ENCODE measurements at places on chromosomes 1 and 21.

GRCh38 chr21:45060675-45061311, 13.6 kb upstream of the ADARB1 start:
- no peak for DNase-seq

DNA sequence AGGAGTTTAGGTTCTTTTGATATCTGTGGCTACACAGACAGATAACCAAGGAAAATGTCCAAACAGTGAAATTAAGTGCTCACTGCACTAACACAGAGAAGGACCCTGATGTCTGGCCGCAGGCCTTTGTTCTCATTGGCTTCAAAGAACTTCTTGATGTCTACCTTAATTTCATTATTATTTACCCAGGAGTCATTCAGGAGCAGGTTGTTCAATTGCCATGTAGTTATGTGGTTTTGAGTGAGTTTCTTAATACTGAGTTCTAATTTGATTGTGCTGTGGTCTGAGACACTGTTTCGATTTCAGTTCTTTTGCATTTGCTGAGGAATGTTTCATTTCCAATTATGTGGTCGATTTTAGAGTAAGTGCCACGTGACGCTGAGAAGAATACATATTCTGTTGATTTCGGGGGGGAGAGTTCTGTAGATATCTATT, 15.2 kb upstream of the LGALS8 start:
- DNase-seq: no peak

DNA sequence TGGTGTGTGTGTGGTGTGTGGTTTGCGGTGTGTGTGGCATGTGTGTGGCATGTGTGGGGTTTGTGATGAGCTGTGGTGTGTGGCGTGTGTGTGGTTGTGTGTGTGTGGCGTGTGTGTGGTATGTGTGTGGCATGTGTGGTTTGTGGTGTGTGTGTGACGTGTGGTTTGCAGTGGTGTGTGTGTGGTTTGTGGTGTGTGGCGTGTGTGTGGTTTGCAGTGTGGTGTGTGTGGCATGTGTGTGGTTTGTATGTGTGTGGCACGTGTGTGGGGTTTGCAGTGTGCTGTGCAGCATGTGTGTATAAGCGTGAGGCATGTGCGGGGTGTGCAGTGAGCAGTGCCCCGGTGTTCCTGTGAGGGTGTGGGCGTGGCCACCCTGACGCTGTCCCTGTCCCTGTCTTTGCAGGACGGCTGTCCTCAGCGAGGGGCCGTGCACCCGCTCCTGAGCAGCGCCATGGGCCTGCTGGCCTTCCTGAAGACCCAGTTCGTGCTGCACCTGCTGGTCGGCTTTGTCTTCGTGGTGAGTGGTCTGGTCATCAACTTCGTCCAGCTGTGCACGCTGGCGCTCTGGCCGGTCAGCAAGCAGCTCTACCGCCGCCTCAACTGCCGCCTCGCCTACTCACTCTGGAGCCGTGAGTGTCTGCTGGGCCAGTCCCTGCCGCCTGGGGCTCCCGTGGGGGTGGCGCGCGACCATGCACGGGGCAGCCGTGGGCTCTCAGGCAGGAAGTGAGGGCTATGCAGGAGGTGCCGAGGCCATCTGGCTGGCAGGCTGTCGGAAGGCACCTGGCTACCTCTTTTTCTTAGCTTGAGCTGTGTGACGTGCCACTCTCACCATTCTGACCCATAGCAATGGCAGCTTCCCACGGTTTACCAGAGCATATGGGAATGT, 52.6 kb upstream of the TRAPPC10 start:
- no peak for DNase-seq

DNA sequence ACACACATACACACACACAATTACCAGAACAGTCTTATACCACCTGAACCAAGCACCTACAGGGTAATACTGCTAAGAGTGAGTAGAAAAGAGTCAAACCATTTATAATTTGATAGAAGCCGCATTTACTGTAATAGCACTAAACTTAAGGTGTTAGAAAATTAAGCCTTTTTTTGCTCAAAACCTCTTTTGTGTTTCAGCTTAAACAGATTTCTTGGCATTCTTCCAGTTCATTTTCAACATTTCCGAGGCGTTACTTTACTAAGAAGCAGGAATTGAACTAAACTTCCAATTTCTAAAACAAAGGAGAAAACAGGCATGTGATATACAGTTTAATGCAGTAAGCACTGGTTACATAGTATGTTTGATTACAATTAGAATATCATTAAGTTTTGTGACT, 387.2 kb downstream of the NCAM2 start:
- DNase-seq: no peak

DNA sequence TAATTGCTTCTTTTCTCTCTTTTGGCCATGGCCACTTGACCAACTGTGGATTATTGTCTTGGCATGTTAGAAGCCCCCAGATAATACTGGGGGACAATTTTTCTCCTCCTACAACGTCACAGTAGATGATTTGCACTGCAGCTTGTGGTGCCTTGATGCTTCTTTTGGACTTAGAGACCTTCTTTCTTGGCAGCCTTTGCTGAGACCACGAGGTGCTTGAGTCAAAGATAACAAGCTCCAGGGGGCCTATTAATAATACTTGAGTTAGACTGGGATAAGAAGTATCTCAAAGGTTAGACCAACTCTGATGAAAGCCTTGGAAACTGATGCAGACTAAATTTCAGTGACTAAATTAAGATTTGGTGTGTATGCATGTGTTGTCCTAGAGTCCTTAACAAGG, 3.2 kb downstream of the PPP1R12B start:
- no peak for DNase-seq

GRCh38 chr1:153805886-153806719, 30.9 kb downstream of the SLC27A3 start:
- DNase-seq: no peak

- DNase-seq: no peak
Observed at GRCh38 chr1:58363585-58363984, 182.9 kb downstream of the OMA1 start.

DNA sequence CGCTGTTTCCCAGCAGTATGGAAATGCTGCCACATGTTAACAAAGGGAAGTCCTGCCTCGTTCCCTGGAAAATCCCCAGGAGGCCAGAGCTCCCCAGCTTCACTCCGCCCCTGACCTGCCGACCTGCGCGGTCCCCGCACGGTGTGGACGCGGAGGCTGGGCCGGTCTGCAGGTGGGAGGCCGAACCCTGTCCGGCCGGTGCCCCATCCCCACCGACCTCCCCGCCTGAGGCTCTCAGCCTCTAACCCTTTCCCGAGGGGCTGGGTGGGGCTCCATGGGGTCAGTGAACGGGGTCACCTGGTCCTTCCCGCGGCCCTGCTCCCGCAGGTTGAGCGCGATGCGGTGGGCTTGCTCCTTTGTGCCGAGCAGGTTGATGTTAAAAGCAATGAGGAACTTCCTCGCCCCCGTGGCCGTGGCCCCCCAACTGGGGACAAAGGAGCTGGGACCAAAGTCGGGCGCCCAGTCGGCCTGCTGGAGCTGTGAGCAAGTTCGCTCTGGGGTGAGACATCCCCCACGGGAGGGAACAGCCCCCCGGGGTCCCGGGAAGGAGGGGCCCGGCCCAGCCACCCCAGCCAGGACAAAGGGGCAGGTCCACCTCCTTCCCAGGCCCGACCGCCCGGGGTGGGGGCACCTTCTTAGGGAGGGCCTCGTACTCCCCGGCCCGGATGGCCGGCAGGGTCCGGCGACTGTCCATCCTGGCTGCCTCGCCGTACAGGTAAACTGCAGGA, 4.0 kb downstream of the FTCD start:
- no peak for DNase-seq

DNA sequence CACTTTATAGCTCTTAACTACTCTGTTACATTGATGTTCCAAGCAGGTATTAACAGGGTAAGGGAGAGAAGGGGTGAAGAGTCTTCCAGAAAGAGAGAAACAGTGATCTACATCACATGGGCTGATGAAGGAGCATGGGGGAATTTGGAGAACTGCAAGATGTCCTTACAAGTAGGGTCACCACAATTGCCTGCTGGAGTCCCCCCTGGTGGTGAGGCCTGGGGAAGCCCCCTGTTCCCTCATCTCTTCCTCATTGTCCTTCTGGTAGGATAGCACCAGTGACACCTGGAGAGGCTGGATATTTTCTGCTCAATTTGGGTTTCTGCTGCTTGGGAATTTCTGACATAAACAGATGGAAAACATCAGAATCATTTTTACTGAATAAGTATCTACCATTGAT, 126.6 kb downstream of the RUNX1 start:
- DNase-seq: no peak
